ENCODE measurements at places on chromosomes 12 and 14. TPM values are rescaled to one million over a fixed set of nuclear protein-coding genes. Genes with fewer than 3 reads are reported as not detected.

ACSM4 gene
- total RNA-seq, result 15.3 TPM

- peak; percentile 88 for DNase-seq
- no peaks in the 10 kb centered on the region for H3K27me3 ChIP-seq
- no peak overlapping the region for H3K27ac ChIP-seq
Measured at GRCh38 chr12:124564971-124565491, 2.4 kb downstream of the NCOR2 start.

DNA sequence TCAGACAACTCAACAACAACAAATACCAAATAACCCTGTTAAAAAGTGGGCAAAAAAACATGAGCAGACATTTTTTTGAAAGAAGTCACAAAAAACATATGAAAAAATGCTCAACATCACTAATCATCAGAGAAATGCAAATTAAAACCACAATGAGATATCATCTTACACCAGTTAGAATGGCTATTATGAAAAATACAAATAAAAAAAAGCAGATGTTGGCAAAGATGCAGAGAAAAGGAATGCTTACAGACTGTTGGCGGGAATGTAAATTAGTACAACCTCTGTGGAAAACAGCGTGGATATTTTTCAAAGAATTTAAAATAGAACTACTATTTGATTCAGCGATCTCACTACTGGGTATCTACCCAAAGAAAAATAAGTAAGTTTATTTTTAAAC lies 114.0 kb downstream of the SLC38A4 start:
- H3K27me3 ChIP-seq, result no peaks in the 10 kb centered on the region
- no peak for DNase-seq
- H3K4me3 ChIP-seq, result no peak overlapping the region

DNA sequence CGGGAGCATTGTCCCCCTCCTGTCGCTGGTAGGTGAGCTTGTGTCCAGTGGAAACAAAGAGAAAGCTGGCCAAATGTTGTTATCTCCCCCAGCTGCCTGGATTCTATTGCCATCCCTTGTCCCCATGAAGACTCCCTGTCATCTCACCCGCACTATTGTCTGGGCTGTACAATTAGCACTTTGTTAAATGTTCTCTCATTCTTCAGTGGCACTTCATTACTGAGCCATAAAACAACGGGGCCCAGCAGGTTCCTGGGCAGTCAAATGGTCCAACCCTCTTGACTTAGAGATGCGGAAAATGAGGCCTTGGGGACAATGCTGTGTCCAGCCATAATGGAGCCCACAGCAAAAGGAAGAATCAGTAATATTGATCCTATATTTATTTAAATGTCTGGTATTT lies 13.2 kb upstream of the COL2A1 start:
- no peaks in the 10 kb centered on the region for H3K4me1 ChIP-seq
- no peaks in the 10 kb centered on the region for H3K36me3 ChIP-seq
- no peak overlapping the region for H3K27ac ChIP-seq
- no peak overlapping the region for H3K4me3 ChIP-seq

DNA sequence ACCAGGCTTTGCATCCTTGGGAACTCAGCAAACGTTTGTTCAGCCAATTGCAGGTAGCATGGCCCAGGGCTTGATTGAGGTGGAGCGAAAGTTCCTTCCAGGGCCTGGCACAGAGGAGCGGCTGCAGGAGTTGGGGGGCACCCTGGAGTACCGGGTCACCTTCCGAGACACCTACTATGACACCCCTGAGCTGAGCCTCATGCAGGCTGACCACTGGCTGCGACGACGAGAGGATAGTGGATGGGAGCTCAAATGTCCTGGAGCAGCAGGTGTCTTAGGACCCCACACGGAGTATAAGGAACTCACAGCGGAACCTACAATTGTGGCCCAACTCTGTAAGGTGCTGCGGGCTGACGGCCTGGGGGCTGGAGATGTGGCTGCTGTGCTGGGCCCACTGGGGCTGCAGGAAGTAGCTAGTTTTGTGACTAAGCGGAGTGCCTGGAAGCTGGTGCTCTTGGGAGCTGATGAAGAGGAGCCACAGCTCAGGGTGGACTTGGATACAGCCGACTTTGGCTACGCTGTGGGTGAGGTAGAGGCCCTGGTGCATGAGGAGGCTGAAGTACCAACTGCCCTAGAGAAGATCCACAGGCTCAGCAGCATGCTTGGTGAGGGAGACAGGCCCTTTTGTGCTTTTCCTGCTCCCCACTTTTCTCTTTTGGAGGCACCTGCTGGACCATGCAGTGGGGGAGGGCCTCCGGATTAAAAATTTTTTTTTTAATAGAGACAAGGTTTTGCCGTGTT lies 799 bp downstream of the THTPA start:
- no peaks in the 10 kb centered on the region for H3K27me3 ChIP-seq
- no peak for DNase-seq
- no peaks in the 10 kb centered on the region for H3K4me1 ChIP-seq

GRCh38 chr14:84543859-84544258 lies 986.1 kb upstream of the FLRT2 start:
- no peaks in the 10 kb centered on the region for H3K27me3 ChIP-seq
- H3K4me1 ChIP-seq, result no peaks in the 10 kb centered on the region
- no peak overlapping the region for H3K4me3 ChIP-seq

DNA sequence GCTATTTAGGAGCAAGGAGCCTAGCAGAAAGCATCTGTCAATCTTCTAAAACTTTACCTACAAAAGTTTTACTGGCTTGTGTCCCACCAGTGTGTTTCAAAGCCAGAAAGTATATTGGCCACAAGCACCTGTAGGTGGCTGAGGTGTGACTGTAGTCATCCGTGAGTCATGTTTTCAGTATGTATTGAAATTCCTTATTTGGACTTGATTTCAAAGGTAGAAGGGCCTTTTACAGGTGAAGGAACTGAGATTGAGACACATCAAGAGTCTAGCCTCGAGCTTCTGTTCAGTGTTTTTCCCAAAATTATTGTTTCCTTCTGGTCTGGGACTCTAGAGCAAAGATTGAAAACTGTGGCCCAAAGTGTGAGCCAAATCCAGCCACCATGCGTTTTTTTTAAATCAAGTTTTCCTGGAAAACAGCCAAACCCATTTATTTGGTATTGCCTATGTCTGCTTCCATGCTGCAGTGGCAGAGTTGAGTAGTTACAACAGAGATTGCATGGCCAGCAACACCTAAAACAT lies 195.3 kb upstream of the BCL2L14 start:
- DNase-seq, result no peak
- H3K4me3 ChIP-seq, result no peak overlapping the region
- no peaks in the 10 kb centered on the region for H3K27me3 ChIP-seq
- peaks cover 13% of the 10 kb centered on the region for H3K36me3 ChIP-seq

Measured in endodermal cell (in vitro differentiated cells).